Stimulated activated naive CD4-positive, alpha-beta T cell (primary cell): ENCODE measurements at places on chromosomes 6 and 20.

GRCh38 chr20:4267242-4267641 is 251.9 kb upstream of the RNF24 start:
- no peak for DNase-seq

DNA sequence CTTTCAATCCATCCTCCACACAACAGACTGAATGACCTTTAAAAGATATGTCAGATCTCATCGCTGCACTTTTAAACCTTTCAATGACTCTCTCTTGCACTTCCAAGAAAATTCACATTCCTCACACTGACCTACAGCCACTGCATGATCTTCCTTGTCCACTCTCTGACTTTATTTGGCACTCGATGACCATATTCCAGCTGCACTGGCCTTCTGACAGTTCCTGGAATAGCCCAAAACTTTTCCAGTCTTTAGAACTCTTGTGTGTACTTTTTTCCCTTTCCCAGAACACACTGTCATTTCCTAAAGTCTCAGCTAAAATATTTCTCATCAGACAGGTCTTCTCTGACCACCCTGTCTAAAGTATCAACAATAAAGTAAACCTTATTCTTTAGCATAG is 174.6 kb downstream of the ADGRG6 start:
- no peak for DNase-seq

DNA sequence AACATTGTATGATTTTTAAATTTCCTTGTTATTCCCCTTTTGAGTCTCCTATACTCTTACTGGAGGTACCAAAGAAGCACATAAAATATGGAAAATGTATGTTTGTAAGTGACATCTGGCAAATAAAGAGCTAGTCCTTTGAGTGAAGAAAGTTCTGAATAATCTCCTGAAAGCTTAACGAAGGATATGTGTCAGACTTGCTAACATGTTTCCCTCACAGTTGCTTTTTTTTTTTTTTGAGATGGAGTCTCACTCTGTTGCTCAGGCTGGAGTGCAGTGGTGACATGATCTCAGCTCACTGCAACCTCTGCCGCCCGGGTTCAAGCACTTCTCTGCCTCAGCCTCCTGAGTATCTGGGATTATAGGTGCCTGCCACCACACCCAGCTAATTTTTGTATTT is 63.6 kb downstream of the STK4 start:
- no peak for DNase-seq

GRCh38 chr20:8183526-8183925 is 51.5 kb downstream of the PLCB1 start:
- no peak for DNase-seq

DNA sequence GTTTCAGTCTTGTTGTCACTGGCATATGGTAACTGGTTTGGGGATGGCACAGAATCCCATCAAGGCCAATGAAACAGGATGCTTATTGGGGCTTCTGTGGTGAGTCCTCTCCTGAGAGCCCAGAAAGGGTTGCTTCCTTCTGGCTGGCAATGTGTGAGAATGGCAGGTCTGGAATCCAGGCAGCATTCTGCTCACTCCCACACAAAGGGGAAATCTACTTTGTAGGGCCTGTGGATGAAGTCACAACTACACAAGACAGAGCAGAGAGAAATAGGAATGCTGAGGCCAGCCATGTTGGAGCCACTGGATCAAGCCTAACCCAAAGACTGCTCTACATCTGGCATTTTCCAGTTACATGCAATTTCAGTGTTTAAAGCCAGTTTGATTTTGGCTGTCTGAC is 15.7 kb downstream of the PLAGL2 start:
- no peak for DNase-seq

- no peak for DNase-seq
Observed at GRCh38 chr6:106143665-106144064, 57.5 kb downstream of the PRDM1 start.

DNA sequence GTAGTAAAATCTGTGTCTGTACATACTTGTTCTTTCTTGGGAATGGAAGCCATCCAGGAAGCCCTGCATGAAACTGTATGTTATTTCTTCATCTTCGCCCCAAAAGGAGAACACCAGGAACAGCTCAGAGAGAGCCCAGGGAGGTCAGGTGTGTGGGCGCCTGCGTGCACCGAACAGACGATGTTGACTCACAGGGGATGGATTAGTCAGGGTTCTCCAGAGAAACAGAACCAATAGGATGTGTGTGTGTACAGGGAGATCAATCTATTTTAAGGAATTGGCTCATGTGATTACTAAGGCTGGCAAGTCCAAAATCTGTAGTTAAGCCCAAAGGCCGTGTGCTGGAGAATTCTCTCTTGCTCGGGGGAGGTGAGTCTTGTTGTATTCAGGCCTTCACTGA is 45.7 kb downstream of the RNASET2 start:
- DNase-seq, result no peak

DNA sequence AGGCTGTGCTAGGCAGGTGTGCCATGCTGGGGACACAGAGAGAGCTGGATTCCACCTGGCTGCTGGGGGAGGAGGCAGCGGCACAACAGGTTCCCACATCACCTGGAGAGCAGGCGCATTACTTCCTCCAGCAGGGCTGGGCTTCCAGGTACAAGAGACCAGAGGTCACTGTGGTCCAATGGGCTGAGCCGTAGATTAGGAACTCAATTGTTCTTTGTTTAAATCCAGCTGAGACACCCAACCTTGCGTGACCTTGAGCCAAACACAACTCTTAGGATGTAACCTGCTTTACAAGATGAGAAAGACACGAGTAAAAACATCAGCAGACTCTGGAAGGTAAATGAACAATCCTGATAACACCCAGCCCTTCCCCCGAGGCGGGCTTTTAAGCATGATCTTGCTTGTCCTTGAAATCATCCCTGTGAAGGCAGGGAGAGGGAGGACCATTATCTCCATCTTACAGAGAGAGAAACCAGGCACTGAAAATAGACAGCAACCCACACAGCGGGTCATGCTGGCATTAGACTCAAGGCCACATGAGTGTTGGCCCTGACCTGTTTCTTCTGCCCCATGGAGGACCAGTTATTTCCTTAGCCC is 216.5 kb upstream of the RREB1 start:
- no peak for DNase-seq

- DNase-seq, result no peak
Observed at GRCh38 chr6:46509063-46509462, 17.8 kb upstream of the RCAN2 start.

GRCh38 chr6:39803872-39804271 is 11.7 kb downstream of the DAAM2 start:
- DNase-seq, result no peak

GRCh38 chr6:29764422-29765196 is 41.4 kb downstream of the HLA-F start:
- no peak for DNase-seq

DNA sequence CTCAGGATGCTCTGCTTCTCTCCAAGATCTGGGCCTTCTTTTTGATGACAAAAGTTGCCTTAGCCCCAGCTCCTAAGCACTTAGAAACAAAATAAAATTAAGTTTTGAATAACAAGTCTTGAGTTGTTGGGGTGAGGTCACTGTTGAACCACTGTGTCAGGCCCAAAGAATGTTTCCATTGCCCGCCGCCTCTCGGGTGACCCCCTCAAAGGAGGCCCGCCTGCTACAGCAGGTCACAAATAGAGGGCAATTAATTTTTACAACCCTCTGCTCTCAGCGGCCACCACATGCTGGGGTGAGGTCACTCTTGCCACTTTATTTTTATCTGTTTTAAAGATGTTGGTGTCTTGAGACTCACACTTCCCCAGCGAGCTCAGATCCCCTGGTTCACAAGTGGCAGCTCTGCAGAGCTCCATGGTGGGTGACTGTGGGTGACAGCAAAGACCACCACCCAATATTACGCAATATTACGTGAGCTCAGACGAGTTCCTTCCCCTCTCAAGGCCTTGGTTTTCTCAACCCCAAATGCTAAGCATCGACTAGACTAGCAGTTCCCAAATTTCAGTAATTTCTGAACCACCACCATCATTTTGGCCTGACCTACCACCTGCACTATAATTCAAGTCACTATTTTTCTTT is 247.7 kb upstream of the PMEPA1 start:
- DNase-seq, result no peak

GRCh38 chr6:147438758-147439528 is 69.5 kb upstream of the SAMD5 start:
- DNase-seq, result no peak

DNA sequence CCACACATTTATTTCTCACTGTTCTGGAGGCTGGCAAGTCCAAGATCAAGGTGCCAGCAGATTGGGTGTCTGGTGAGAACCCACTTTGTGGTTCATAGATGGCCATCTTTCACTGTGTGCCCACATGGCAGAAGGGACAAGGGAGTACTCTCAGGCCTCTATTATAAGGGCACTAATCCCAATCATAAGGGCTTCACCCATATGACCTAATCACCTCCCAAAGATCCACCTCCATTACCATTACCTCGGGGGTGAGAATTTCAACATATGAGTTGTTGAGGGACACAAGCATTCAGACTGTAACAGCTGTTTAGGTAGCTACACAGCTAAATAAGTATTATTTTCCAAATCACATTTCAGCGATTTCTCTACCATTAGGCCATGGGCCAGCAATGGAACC is 2.5 kb upstream of the PRND start:
- DNase-seq, result no peak

GRCh38 chr20:51995551-51995951 is 193.2 kb upstream of the SALL4 start:
- no peak for DNase-seq

- DNase-seq, result no peak
Observed at GRCh38 chr20:14497004-14497403, 159.6 kb upstream of the FLRT3 start.

DNA sequence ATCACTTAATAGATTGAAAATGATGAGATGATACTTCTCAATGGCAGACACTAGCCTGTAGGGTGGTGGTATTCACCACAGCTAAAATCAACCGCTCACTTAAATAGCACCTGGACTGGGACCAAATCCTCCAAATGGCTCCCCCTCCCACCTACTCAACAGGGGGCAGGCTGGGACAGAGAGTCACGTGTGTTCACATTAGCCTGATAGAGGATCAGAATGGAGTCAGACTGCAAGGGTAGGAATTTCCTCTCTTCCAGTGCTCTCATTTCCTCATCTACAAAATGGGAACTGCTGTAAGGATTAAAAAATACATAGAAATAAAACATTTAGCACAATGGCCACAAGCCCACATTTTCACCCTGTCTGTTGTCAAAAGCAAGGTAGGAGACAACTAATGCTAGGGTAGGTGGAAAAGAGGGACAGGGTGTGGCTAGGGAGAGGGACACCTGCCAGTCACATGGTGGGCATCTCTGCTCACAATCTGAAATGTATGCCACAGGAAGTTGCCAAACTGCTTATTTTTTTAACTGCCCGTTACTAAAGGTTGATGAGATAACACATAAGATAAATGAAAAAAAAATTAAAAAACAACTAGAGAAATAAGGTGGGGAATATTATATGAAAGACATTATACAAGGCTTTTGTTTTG is 55.3 kb downstream of the BACH2 start:
- DNase-seq, result no peak

DNA sequence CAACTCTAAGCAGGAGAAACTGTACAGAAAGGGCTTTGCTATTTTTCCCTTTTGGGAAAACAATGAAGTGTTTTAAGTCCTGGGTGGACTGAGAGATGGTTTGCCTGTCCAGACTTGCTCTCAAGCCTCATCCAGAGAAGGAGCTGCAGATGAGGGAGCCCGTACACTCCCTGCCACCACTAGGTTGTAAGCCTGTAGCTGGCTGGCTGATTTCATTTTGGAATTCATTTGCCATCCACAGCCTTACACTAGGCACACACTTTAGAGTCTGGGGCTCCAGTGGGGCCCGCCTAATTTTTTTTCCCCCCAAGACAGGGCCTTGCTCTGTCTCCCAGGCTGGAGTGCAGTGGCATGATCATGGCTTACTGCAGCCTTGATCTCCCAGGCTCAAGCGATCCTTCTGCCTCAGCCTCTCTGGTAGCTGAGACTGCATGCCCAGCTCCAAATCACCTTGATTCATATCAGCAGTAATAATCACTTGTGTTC is 28.4 kb downstream of the POFUT1 start:
- DNase-seq, result no peak

GRCh38 chr20:46850416-46850815 is 44.2 kb upstream of the EYA2 start:
- DNase-seq, result no peak

- DNase-seq, result no peak
Observed at GRCh38 chr6:27608916-27609883, 136.3 kb upstream of the ZNF184 start.

GRCh38 chr6:80535914-80536565 is 429.6 kb downstream of the BCKDHB start:
- DNase-seq, result no peak

DNA sequence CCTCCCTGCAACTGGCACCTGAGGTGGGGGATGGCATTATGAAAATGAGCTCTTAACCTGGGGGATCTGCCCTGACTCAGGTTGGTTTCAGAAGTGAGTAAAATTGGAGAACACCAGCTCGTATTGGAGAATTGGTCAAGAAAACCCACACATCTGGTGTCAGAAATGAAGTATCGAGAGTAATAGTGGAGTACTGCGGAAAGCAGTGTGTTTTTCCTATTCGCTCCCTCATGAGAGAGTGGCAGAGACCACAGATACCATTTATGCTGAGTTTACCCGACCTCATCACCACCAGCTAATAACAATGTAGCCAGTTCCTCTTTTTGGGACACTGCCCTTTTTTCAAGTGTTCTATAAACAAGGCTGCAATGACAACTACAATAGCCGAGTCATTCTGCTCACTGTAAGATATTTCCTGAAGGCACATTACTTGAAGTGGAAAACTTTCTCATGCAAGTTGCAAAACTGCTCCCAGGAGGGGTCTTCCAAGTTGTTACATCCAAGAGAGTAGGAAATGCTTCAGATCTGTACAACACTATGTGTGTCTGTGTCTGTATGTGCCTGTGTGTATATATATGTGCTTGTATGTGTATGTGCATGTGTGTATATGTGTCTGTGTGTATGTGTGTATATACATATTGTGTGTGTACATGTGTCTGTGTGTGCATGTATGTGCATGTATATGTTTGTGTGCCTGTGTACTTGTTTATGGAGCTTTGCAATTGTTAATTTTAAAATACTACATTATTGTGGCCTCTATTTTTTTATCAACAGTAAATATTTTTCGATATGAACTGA is 106.0 kb upstream of the CST7 start:
- DNase-seq, result no peak

DNA sequence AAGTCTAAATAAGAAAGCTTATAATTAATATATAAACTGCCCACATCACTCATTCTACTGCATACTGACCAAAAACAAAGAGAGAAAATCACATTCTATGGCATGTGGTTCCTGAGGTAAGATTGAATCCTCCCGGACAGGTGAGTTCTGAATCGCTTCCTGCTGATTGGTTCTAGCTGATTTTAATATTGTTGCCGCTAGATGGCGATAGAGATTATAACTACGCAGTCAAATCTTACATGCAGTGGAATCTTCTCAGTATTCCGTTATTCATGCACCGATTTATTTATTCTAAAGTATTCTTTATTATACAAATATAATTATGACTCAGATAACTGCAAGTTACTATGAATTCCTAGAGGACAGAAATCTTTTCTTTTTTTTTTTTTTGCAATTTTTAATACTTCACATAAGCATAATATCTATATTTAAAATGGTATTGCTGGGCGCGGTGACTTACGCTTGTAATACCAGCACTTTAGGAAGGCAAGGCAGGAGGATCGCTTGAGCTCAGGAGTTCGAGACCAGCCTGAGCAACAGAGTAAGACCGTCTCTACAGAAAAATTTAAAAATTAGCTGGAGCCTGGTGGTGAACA is 24.2 kb upstream of the TMX4 start:
- peak; percentile 32 for DNase-seq
